ENCODE measurements at places on chromosomes 2 and 18.
A peak's percentile ranks its signal among the peaks of the same experiment; 100 is the strongest.

DNA sequence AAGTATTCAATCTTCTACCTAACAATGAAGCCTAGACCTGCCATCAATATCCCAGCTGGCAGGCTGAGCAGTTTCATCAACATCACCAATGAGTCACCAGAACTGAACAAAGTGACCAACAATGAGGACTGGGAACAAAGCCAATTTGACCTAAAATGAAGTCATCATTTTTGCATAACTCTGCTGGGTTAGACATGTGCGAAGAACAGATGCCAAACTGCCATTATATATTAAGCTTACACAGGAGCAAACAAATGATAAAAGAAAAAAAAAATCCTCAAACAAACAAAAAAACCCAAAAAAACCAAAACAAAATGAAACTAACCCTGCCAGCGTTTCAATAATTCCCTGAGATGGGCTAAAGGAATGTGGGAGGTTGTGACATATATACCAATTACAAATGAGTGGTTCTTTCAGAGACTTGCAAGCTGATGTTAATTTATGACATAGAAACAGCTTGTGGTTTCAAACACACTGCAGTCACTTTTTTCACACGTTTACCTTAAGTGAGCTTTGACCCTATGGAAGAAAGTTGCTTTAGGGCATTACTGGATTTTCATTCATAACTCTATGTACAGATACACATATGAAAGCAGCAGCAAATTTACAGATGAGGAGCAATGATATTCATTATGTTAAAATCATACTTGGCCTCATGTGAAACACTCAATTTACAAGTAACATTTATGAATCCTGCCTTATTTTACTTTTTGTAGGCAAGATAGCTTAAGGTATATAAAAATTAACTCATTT is 56.9 kb upstream of the CCDC141 start:
- DNase-seq, result no peak

- no peak for DNase-seq
Observed at GRCh38 chr2:196610796-196611195, 28.7 kb upstream of the CCDC150 start.

- no peak for DNase-seq
Observed at GRCh38 chr2:15964936-15965563, 24.7 kb downstream of the MYCN start.

DNA sequence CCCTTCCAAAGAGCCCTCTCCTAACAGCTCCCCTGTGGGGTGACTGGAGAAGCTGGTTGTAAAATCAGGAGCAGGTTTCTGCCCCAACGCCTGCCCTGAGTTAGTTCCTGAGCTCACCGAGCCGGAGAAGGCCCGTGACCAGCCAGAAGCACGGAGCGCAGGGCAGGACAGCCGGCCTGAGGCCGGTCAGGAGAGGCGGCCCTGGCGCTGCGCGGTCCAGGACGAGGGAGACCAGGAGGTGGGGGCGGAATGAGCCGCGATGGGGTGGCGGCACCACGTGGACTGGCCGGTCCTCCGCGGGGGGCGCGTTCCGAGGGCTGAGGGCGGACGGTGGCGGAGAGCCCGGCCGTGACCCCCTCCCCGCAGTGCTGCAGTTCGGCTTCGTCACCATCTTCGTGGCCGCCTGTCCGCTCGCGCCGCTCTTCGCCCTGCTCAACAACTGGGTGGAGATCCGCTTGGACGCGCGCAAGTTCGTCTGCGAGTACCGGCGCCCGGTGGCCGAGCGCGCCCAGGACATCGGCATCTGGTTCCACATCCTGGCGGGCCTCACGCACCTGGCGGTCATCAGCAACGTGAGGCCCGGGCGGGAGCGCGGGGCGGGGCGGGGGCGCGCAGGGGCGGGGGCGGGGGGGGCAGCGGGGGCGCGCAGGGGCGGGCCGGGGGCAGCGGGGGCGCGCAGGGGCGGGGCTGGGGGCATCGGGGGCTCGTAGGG is 29.0 kb downstream of the ANO7 start:
- DNase-seq, result peak; percentile 19

DNA sequence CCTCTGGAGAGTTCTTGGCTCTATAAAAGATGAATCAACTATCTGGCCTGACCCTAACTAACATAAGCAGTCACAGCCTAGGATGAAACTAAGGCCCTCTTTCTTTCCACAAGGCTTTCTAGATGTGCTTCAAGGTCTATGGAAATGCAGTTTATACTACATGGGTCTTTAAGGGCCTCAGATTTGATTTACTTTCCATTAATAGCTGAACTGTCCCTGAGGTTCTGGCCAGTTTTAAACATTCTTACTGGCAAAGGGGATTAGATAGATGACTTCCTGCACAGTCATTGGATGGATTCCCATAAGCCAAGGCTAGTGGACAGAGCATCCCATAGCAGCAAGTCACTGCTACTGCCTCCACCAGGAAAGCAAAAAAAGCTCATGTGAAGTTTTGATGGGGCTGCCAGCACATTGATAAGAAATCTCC is 38.1 kb upstream of the LCLAT1 start:
- no peak for DNase-seq

DNA sequence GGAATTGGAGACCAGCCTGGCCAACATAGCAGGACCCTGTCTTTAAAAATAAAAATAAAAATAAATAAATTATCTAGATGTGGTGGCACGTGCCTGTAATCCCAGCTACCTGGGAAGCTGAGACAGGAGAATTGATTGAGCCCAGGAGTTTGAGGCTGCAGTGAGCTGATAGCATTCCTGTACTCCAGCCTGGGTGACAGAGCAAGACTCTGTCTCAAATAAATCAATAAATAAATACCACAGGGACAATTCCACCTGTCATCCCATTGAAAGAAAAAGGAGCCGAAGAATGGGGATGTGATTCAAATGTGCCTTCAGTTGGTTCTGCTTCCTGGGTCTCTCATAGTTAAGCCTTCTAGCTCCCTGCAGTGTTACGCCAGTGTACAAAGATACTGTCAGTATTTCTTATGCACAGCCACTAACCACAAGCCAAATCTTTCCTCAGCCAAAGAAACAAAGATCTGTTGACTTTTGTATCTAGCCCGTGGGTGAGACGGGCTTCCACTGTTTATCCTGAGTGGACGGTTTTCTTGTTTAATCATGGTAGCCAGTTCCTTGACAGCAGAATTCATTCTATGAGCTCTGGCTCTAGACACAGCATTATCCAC is 12.6 kb downstream of the LGALSL start:
- DNase-seq, result no peak

GRCh38 chr18:61554117-61554776 is 221.0 kb downstream of the CDH20 start:
- DNase-seq, result no peak
